ENCODE measurements at places on chromosomes 6 and 20. TPM values are rescaled to one million over a fixed set of nuclear protein-coding genes. Genes with fewer than 3 reads are reported as not detected.

HTR1B gene
- not detected for total RNA-seq

SLC22A16 gene
- not detected for total RNA-seq

GNAS-AS1 gene
- 5.0 TPM for total RNA-seq

GPSM3 gene
- 80.6 TPM for total RNA-seq

COL21A1 gene
- 0.10 TPM for total RNA-seq

LY6G6C gene
- not detected for total RNA-seq

PBOV1 gene
- total RNA-seq = not detected

MOCS3 gene
- 15.1 TPM for total RNA-seq

CLPSL1 gene
- total RNA-seq = not detected

UBD gene
- total RNA-seq = not detected

CTCFL gene
- total RNA-seq = not detected

GLO1 gene
- total RNA-seq = 252 TPM

HLA-DMB gene
- total RNA-seq = 0.16 TPM

FLRT3 gene
- 4.0 TPM for total RNA-seq

BYSL gene
- 60.0 TPM for total RNA-seq

Measured in HT1080 (cell line).